ENCODE measurements at places on chromosomes 5 and 9.

DNA sequence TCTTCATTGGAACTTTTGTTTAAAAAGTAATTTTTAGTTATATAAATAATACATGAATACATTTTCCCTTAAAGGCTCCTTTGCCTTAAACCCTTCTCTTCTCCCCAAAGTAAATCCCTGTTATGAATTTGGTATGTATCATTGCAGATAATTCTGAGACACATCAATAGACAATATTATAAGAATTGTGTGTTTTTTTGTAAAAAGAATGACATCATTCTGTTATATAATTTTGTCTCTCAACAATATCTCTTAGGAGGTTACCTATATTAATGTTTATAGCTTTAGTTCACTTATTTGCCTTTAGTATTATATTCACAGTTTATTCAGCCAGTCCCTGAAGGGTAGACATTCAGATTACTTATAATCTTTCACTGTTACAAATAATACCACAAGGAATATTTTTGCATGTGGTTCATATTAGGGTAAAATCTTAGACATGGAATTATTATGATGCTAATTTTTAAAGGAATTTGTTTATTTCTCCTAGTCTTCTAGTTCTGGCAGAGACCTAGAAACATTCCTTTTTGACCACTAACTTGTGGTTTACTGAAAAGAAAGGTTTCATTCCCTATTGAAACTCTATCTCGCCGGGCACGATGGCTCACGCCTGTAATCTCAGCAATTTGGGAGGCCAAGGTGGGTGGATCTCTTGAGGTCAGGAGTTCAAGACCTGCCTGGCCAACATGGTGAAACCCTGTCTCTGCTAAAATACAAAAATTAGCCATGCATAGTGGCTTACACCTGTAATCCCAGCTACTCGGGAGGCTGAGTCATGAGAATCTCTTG lies 105.6 kb downstream of the KCTD16 start:
- no peak for DNase-seq

- no peak for DNase-seq
Observed at GRCh38 chr5:154220625-154221024, 30.1 kb downstream of the GALNT10 start.

DNA sequence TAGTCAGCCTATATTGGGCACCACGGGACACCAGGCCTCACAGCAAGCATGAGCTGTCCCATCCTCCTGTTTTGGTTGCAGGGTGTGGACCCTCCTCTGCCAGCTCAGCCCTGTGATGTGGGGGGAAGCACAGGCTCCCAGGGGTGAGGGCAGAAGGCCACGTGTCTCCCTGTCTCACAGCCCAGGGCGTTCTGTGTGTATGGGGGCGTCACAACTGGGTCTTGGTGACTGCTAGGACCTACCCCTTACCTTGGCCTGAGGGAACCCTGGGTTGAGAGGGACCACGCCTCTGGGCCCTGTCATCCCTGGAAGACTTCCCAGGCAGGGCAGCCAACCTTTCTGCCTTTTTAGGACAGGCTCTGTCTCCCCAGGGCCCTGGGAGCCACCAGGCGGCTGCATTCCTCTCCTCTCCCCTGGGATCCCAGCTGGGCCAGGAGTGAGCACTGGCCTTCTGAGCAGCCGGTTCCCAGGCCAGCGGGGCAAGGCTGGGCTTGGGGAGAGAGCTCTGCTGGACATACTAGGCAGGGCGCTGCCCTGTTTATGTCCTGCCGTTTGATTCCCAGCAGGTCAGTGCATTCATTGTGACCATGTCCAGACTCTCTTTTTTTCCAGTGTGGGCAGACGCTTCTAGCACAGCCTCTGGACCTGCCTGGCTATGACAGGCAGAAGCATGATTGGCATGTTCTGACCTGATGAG lies 97.4 kb downstream of the DAB2IP start:
- no peak for DNase-seq

- no peak for DNase-seq
Observed at GRCh38 chr5:91296674-91297143, 86.4 kb downstream of the ARRDC3 start.

DNA sequence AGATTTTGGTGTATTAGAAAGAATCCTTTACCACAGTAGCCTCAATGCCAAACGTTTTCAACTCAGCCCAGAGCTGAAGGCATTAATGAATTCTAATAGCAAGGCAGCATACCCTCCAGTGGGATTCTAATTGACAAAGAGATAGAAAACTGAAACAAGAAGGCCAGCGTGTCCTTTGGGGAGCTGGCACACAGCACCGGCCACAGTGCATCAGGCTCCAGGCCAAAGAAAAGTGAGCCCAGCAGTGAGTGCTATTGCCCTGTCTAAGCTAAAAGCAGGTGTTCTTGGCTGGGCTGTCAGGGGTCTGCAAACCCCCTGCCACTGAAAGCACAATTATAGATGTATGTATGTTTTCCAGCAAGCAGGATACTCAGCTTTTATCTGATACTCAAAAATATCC lies 40.4 kb downstream of the PPIC start:
- no peak for DNase-seq

- DNase-seq: no peak
Observed at GRCh38 chr9:93009337-93010015, 49.0 kb upstream of the SUSD3 start.

DNA sequence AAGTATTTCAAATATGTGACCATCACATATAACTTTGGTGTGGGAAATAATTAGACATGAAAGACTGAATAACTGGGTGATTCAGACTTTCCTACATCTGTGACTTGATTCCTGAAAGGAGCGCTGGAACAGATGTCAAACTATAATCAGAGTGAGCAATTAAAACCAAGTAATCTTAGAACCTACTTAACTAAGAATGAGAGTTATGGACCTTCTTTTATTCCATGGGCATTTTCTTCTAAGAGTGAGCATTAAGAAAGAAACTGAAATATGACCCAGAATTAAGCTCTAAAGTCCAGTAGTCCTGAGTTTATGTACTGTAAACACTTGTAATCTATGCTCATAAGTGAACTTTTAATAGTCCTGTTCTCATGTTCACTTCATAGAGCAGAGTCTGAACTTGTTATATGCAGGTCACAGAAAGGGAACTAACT lies 68.4 kb downstream of the PAM start:
- no peak for DNase-seq

- DNase-seq: no peak
Observed at GRCh38 chr5:52457810-52458209, 329.9 kb upstream of the ITGA1 start.

- DNase-seq: no peak
Observed at GRCh38 chr5:20678814-20679298, 690.9 kb upstream of the CDH18 start.

- peak; percentile 17 for DNase-seq
Observed at GRCh38 chr5:170135796-170136490, 30.2 kb downstream of the FOXI1 start.

GRCh38 chr9:675697-676370 lies 165.7 kb upstream of the DMRT1 start:
- no peak for DNase-seq

DNA sequence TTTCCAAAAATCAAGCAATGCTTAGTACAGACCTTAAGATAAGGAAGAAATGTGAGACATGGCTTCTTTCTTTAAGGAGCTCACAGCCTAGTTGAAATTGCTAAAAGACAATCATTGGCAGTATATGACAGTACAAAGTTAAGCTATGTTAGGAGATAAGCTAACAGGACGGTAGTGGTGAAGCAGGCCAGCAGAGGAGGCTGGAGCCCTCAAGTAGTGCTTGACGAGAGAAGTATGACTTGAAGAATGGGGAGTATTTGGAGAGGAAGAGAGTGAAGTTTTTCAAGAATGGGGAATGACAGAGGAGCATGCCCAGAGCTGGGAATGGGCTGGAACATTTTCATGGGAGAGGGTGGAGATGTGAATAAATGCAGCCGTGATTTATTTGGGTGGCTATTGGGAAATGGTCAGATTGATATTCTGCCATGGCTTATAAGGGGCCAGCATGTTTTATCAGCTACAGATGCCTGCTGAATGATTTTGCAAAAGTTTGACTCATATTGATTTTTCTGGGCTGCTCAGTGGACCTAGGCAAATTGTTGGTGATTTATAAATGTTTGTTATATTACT lies 43.7 kb downstream of the LURAP1L start:
- no peak for DNase-seq

DNA sequence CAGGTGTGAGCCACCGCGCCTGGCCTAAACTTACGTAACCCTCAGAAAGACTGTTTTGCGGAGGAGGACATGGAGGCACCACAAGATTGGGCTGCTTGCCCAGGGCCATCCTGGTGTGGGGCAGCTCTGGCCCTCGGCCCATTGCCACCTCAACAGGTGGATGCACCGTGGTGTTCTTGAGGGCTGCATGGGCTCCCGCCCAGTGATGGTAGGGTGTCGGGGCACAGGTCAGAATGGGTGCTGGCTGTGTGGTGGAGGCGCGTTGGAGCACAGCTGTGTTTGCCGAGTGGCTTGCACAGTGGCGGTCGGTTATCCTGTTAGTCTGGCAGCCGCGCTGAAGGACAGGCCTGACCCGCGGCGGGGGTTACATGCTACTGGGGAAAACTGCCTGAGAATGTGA lies 196.9 kb downstream of the CACNA1B start:
- DNase-seq: no peak

DNA sequence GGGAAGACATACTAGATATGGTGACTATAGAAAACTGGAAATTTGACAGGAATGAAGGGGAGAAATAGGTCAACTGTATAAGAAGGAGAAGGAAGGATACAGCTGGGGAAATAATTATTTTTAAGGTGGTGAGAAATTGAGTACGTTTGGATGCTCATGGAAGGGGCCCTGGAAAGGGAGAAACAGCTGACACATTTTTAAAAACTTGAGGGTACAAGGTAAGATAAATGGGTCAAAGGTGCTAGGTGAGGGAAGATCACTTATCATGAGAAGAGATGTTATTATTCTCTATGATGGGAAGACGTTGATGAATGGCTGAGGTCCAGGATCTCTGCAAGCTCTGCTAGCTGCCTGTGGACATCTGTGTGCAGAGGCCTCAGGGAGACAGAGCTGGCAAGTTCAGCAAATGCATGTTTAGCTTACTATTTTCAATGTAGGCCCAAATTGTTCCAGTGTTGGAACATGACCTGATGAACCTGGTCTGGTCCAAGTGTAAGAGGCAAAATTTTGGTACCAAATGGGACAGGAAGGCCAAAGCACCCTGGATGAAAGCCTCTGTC lies 181.7 kb downstream of the MTRR start:
- DNase-seq: no peak

DNA sequence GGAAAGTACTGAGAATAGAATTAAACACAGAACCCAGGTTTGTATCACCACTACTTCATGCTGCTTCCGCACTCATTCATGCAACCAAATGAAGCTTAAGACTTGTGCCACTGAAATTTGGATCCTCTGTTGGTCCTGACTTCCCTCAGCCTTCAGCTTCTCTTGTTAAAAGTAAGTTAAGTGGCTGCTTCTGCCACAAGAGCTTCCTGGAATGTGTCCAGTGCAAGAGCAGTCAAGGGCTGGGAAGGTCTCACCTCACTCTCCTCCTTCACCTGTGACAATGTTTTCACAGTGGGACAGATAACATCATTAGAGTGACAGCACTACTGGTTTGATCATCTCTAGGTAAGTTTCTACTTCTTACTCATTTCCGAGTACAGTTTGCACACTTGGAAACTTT lies 7.9 kb downstream of the SNCAIP start:
- DNase-seq: no peak

- no peak for DNase-seq
Observed at GRCh38 chr5:123511290-123511647, 708 bp upstream of the CSNK1G3 start.

DNA sequence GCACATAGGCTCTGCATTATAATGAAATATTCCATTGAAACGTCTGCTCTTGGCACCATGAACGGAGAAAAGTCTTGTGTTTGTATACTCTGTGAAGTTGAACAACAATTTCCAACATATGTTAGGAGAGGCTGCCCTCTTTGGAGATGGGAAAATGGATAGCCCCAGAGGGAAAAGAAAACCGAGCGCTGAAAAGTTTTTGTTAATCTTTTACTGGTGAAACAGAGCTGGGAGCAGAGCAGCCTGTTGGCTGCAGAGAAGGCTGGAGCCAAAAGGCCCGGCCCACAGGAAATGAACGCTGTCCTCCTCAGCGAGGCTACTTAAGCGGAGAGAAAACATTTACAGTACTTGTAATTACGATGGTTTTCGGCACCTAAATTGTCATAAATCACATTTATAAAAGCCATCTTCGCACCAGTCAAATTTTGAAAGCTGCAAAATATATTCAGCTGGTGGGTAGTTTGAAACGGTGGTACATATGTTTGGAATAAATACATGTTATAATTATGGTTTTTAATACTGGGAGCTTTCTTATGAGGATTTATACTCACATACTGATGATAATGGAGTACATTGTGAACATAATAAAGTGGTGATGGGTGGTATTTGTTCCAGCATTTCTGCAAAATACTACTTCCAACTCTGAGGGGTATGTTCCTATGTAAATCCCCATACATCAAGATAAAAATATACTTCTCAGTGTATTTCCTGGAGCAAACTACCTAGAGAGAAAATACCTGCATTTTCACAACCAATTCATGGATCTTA lies 129.6 kb upstream of the CNTLN start:
- no peak for DNase-seq

GRCh38 chr5:158430166-158430797 lies 571.3 kb upstream of the CLINT1 start:
- no peak for DNase-seq

- DNase-seq: peak; percentile 49
Observed at GRCh38 chr9:2024888-2025782, 10.0 kb downstream of the SMARCA2 start.

DNA sequence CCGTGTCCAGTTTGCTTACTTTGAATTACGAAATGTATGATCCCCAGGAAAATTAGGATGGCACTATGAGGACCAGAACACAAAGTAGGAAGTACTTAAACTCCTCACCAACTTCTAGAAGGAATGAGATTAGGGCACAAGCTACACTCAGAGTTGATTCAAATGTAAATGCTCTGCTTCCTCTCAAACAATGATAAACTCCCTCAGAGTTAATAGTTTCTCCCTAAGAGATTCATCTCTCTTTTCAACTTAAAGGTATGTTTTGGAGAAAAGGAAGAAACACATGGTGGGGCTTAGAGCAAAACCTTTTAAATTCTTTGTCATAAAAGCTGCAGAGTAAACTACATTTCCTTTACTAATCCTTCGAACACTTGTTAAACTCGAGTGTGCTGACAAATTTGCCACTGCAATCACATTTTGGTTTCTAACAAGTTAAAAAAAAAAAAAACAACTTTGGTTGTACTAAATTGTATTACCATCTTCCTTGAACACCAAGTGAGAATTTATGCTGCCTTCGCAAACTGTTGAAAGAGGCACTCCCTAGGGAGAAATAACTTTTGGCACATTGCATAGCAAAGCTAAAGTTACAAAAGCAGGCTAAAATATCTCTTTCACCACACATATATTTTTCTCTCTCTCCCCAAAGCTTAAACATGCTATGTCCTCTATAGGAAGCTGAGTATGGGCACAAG lies 66.6 kb downstream of the DENND1A start:
- DNase-seq: no peak

GRCh38 chr9:97568461-97569275 lies 64.5 kb downstream of the TSTD2 start:
- no peak for DNase-seq
